GM23248 (cell line): ENCODE measurements at places on chromosomes 7 and 10.

GRCh38 chr10:13990946-13991345 lies 339.8 kb downstream of the FRMD4A start:
- H3K4me1 ChIP-seq: peaks cover 39% of the 10 kb centered on the region
- H3K4me3 ChIP-seq: peak overlapping the region; percentile 42
- peak overlapping the region; percentile 10; the same call in 1 of the 2 replicates for H3K27ac ChIP-seq
- peak; percentile 70 for DNase-seq

GRCh38 chr10:114631666-114632417 lies 26.2 kb downstream of the ABLIM1 start:
- peak; percentile 69 for DNase-seq
- H3K36me3 ChIP-seq: no peaks in the 10 kb centered on the region
- H3K27me3 ChIP-seq: peaks cover 40% of the 10 kb centered on the region
- no peak overlapping the region for H3K27ac ChIP-seq
- peaks cover 30% of the 10 kb centered on the region for H3K4me1 ChIP-seq
- H3K4me3 ChIP-seq: peak overlapping the region; percentile 67

- DNase-seq: no peak
- H3K4me3 ChIP-seq: no peak overlapping the region
- H3K4me1 ChIP-seq: no peaks in the 10 kb centered on the region
These were observed 184.2 kb downstream of the MAD1L1 start for GRCh38 chr7:2048531-2048930.

- peak overlapping the region; percentile 55 for H3K27ac ChIP-seq
- H3K4me1 ChIP-seq: peaks cover 31% of the 10 kb centered on the region
- no peaks in the 10 kb centered on the region for H3K36me3 ChIP-seq
- DNase-seq: peak; percentile 81
- H3K4me3 ChIP-seq: peak overlapping the region; percentile 40
These were observed 14.4 kb downstream of the HTRA1 start for GRCh38 chr10:122475591-122476332.

- peaks cover 11% of the 10 kb centered on the region for H3K4me1 ChIP-seq
- H3K4me3 ChIP-seq: no peak overlapping the region
- no peaks in the 10 kb centered on the region for H3K36me3 ChIP-seq
These were observed 57.3 kb upstream of the TES start for GRCh38 chr7:116153050-116153449.

DNA sequence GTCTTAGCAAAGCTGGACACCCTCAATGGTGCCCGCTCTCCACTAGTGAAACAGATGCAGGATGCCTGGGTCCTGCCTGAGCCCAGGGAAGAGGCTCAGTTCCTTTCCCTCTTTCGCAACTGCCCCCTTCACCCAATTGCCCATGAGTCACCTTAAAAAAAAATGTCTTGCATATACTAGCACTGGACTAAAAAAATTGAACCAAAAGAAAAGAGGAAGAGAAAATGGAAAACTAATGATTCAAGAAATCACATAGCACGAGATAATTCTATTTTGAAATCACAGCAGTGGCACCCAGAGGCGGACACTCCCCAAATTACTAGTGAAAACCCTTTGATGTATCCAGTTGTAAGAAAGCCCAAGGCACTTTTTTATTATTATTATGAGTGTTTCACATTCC lies 972.5 kb downstream of the LRMDA start:
- peaks cover 9% of the 10 kb centered on the region; the same call in 1 of the 2 replicates for H3K4me1 ChIP-seq
- no peaks in the 10 kb centered on the region for H3K27me3 ChIP-seq
- no peak overlapping the region for H3K27ac ChIP-seq
- DNase-seq: peak; percentile 75
- no peaks in the 10 kb centered on the region for H3K36me3 ChIP-seq
- H3K4me3 ChIP-seq: no peak overlapping the region

GRCh38 chr7:43584195-43584586 lies 1.3 kb downstream of the STK17A start:
- peak; percentile 88 for DNase-seq
- peak overlapping the region; percentile 91 for H3K27ac ChIP-seq
- peaks cover 46% of the 10 kb centered on the region for H3K4me1 ChIP-seq
- H3K27me3 ChIP-seq: no peaks in the 10 kb centered on the region
- H3K36me3 ChIP-seq: no peaks in the 10 kb centered on the region

DNA sequence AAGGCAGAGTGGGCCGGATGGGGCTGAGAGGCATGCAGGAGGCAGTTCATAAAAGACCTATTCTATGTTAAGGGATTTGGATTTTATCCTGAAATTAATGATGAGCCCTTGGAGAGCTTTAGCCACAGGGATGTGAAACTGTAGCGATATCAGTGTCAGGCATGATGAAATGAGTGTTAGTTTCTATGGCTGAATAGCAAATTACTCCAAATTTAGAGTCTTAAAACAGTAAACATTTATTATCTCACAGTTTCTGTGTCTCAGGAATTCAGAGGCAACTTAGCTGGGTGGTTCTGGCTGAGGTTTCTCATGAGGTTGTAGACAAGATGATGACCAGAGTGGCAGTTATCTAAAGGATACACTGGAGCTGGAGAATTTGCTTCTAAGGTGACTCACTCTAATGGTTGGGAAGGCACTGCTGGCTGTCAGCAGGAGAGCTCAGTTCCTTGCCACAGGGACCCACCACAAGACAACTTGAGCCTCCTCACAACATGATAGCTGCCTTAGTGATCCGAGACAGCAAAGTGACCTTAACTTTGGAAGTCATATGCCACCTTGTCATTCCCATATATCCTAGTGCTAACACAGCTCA lies 36.7 kb upstream of the SFTPD start:
- DNase-seq: peak; percentile 28
- no peaks in the 10 kb centered on the region for H3K36me3 ChIP-seq
- no peaks in the 10 kb centered on the region for H3K4me1 ChIP-seq
- H3K27me3 ChIP-seq: peaks cover 25% of the 10 kb centered on the region
- H3K27ac ChIP-seq: no peak overlapping the region
